Brain pericyte (primary cell): ENCODE measurements at places on chromosomes 7 and 10.

GRCh38 chr7:27178366-27178765, 4.2 kb upstream of the HOXA10 start:
- DNase-seq, result no peak

DNA sequence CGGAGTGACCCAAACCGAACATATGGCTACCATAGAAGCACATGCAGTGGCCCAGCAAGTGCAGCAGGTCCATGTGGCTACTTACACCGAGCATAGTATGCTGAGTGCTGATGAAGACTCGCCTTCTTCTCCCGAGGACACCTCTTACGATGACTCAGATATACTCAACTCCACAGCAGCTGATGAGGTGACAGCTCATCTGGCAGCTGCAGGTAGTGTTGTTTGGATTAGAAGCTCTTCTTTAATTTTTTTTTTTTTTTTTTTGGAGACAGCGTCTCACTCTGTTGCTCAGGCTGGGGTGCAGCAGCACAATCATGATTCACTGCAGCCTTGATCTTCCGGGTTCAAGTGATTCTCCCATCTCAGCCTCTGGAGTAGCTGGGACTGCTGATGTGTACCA, 45.8 kb downstream of the NRF1 start:
- DNase-seq, result no peak

DNA sequence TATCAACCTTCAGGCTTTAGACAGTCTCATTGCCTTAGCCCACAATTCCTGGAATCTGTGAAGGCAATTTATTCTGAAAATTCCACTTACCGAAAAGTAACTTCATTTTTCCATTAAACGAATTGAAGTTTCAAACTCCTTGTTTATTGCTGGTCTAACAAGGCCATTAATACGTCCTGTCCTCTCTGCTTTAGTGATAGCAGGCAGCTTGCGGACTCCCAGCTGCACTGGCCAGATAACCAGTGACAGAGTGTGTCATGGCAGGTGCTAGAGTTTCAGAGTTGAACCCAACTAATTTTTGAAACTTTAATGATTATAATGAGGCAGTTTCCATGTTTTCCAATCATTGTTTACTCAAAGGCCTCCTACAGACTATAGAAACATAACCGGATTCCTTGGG, 31.1 kb downstream of the LOXL4 start:
- DNase-seq, result no peak

- DNase-seq, result no peak
These were observed 50.2 kb downstream of the KCNH2 start for GRCh38 chr7:150927956-150928344.

- no peak for DNase-seq
These were observed 119.7 kb upstream of the PRSS58 start for GRCh38 chr7:142377567-142377966.

DNA sequence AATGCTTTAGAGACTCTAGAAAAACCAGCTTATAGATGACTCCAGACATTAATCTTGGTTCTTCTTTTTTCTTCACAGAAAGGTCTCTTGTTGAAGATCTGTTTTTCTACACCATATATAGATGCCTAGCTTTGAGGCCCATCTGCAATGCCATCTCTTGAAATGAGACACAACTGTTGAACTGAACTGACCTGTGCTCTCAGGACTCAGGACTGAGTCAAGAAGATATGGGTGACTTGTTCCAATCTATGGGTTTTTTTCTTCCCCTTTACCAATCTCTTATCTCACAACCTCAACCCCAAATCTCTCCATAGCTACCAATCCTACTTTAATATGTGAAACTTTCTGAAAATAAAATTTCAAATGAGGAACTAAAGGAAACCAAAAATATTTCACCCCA, 194.7 kb downstream of the SNX13 start:
- no peak for DNase-seq

DNA sequence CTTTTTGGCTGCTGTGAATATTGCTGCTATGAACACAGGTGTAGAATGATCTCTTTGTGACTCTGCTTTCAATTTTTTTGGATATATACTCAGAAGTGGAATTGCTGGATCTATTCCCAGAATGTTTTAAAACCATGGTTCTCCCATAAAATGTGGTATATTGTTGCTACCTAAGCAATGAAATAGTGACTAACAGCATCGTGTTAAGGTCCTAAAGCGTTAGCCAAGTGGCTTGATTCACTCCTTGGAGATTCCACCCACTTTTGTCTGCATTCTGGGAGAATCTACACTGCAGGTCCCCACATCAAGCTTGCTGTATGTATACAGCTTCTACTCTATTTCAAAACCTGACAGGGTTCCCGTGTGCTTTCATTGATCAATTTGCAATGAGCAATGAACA, 105.6 kb downstream of the CDK6 start:
- DNase-seq, result no peak

DNA sequence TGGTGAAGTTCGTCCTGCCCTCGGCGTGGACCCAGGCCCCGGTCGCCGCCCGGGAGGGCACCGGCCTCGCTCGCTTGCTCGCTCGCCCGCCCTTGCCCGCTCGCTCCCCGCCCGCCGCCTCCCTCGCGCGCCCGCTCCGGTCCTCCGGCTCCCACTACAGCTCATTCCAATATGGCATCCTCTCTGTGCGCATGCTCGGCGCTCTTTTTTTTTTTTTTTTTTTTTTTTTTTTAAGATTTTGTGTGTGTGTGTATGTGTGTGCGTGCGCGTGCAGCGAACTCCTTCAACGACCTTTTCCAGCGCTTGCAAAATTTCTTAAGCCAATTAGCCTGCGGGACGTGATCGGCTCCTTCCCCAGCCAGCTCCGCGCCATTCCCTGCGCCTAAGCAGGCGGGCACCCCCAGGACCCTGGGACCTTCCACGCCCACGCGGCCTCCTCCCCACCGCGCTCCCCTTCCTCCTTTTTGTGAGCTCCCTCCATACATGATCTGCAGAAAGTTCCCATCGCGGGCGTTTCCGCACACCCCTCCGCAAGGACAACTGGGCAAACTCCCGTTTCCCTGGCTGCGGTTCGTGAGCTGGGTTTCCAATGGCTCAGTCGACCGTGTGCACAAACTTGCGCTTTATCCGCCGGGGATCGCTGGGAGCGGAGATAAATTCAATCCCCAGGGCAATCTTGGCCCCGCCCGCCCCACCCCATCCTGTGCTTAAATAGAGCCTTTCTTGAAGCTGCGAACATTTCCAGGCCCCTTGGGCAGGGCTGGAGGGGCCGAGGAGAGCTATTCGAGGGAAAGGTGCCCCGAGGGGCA, at the start of gene SFMBT2:
TSS of gene SFMBT2 (minus strand) at position 173 of the 809 bp plus-strand sequence. CDS start 29,136 bp downstream, outside the sequence.
- DNase-seq, result no peak

- no peak for DNase-seq
These were observed 170.4 kb downstream of the SUGCT start for GRCh38 chr7:40305229-40305628.

GRCh38 chr7:158976849-158977593, 120.7 kb downstream of the DYNC2I1 start:
- DNase-seq, result no peak

- no peak for DNase-seq
These were observed 311.2 kb downstream of the SKIDA1 start for GRCh38 chr10:21214329-21214728.

- DNase-seq, result no peak
These were observed 302 bp upstream of the EN2 start for GRCh38 chr7:155457544-155458110.

DNA sequence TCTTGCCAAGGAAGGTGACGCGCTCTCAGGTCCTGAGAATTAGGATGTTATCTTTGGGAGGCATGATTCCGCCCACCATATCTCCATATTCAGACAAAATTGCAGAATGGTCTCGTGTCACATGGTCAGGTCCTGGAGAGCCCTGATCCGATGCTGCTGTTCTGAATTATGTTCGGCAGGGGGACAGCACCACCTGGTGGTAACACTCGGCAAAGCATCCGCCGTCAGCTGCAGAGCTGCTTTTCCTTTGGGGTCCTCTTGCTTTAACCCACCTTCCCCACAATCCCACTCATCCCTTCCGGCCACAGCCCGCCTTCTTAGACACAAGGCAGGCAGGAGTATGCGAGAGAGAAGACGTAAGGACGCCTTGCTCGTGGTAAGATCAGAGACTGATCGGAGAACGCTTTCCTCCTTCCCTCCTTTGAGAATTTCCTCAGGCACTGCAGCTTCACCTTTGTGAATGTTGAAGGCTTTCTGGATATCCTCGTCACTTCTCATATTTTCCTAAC, 327.8 kb upstream of the C7orf33 start:
- no peak for DNase-seq

GRCh38 chr10:107733328-107734130, 569.0 kb upstream of the SORCS1 start:
- no peak for DNase-seq

- DNase-seq, result no peak
These were observed 344.6 kb upstream of the SHH start for GRCh38 chr7:156156734-156157408.

GRCh38 chr10:114706458-114707055, 48.5 kb upstream of the ABLIM1 start:
- no peak for DNase-seq

DNA sequence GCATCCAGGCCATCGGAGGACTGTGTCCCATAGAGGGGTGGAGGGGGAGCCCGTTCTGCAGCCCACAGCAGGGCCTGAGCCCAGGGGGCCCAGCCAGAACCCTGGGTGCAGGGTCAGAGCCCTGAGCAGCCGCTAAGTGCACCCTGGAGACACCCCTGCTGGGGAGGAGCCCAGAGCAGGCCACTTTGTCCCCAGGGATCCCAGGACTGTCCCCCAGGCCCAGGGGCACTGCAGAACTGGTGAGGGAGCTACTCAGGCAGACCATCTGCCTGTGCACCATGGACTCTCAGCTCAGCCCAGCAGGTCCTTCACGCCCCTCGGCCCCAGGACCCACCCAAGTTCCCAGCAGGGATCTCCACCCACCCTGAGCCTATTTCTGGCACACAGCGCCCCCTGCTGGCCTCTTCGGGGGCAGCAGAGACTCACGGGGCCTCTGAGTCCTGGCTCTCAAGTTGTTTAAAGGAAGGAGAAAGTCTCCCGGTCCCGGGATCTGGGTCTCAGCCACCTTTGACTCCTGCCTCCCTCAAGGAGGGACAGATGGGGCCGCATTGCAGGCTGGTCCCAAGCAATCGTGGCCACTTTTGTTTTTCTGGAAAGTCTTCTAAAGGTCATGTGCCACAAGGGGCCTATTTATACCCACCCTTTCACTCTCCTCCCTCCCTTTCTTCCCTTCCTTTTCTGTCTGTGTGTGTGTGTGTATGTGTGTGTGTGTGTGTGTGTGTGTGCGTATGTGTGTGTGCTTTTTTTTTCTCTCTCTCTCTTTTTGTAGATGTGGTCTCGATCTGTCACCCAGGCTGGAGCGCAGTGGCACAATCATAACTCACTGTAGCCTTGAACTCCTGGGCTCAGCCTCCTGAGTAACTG, 90.3 kb downstream of the MYL10 start:
- no peak for DNase-seq

GRCh38 chr10:60409202-60409601, 19.5 kb upstream of the ANK3 start:
- no peak for DNase-seq

GRCh38 chr7:15016766-15017165, 114.2 kb upstream of the DGKB start:
- DNase-seq, result no peak

- no peak for DNase-seq
These were observed 12.8 kb upstream of the RGS10 start for GRCh38 chr10:119555178-119555784.

- DNase-seq, result no peak
These were observed 155.6 kb downstream of the SH3PXD2A start for GRCh38 chr10:103699611-103700435.

DNA sequence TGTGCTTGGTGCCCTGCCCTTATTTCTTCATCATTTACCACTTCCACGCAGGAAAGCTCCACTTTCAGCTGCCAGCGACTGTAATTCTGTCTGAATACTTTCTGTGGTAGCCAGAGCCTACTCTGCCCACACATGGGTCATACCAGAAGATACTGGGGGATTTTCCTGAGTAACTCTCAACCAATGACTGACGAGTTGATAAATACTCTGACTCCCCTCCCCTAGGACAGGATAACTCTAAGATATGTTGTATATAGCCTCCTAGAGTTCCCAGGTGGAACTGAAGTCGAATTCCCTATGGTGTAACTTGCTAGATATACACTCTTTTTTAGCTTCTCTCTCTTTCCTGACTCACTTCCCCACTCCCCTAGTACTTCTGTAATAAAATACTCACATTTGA, 29.8 kb downstream of the SEM1 start:
- no peak for DNase-seq

DNA sequence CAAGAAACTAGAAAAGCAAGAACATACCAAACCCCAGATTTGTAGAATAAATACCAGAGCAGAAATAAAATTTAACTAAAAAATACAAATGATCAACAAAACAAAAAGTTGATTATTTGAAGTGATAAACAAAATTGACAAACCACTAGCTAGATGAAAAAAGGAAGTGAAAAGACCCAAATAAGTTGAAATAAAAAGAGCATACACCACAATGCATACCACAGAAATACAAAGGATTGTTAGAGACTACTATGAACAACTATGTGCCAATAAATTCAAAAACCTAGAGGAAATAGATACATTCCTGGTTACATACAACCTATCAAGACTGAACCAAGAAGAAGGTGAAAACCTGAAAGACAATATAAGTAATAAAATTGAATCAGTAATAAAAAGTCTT, 333.4 kb downstream of the SH2D4B start:
- no peak for DNase-seq

GRCh38 chr10:132387764-132388210, 9.2 kb upstream of the PWWP2B start:
- DNase-seq, result no peak

GRCh38 chr7:158676906-158677305, 27.7 kb downstream of the NCAPG2 start:
- no peak for DNase-seq

DNA sequence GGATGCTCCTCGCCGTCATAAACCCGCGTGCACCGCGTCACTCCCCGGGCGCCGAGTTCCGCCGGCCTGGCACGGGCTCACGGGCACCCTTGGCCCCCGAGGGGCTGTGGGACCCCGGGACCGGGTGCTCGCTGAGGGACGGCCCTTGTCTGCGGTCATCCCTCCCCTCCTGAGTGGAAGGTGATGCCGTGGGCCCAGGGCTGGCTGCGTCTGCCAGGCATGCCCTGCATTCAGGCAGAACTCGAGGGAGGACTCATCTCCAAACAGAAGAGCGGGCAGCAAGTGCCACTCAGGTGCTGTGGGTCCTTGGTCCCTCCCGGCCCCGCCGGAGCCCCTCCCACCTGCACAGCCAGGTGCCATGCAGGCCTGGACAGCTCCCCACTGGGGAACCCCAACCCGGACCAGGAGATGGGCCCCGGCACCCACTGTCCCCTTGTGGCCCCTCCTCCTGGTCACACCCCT, 61.3 kb downstream of the UNCX start:
- DNase-seq, result no peak

- DNase-seq, result no peak
These were observed 62.4 kb upstream of the PAX2 start for GRCh38 chr10:100683004-100683403.

- no peak for DNase-seq
These were observed 443.0 kb upstream of the MKI67 start for GRCh38 chr10:128568990-128569945.

DNA sequence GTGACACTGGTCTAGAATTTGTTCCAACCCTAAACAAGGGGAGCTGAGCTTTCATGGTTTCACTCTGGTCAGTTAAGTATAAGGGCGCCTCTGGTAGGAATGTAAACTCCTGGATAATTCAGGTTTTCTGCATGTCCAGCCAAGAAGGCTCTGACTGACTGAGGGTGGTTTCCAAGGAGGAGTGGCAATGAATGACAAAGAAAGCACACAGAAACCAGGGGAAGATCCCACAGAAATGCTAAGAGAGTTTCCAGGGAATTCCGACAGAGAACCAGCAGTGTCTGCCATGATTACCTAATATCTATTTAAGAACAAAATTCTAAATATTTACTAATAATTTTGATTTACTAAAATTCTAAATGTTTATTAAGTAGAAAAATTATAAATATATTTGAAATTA, 27.3 kb upstream of the NRG3 start:
- no peak for DNase-seq
